ENCODE measurements at places on chromosomes 4 and X. TPM values are rescaled to one million over a fixed set of nuclear protein-coding genes. Genes with fewer than 3 reads are reported as not detected.

The ARMCX2 gene
- 40.1 TPM for total RNA-seq

The GAGE12D gene
- not detected for total RNA-seq

DNA sequence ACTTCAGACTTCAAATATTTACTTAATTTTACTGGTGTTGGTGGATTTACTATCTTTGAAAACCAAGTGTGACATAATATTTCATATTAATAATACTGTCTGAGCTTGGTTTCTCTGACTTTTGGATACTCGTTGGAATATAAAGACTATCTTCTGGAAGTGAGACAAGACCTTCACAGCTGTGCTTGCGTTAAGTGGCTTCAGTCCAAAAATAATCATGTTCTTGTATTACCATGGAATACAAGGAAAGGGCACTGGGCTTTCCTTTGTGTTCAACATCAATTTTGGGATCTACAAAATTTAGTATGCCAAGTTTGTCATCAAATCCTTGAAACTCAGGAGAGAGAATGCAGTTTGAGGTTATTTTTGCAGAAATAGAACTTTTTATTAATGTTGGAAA, 712.4 kb upstream of the LCORL start:
- peak; percentile 23 for DNase-seq

DNA sequence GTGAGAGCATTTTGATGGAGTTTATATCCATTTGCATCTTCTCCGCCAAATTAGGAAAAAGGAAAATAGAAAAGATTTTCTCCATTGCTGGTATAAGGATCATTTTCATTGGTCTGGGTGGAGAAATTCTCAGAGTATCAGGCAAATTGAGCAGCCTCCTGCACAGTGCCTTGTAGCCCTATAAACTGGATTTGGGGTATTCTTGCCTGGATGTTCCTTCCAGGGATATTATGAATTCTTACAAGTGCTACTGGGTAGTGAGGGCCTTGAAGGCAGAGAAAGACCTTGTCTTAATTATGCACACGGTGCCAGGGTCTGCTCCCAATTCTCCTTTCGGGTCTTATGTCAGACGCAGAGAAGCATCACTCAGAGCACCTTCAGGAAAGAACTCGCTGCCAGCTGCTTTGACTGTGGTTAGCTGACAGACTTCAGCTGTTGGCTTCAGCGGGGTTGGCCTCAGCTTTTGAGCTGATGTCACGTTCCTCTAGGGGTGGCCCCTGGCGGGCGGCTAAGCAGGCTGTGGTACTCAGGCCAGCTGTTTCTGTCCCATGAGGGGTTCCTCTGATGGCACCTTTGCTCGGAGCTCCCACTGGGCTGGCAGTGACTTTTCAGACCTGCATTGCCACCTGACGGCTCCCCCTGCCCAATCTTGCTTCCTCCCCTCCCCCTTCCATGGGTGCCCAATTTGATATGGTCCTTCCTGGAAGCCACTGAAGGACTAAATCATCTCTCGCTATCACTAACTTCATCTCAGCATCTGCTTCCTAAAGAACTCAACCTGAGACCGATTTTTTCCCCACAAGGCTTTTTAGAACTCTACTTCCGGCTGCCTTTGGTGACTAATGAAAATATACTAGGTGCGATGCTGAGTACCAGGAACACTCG, 519.5 kb downstream of the BCOR start:
- DNase-seq, result no peak

DNA sequence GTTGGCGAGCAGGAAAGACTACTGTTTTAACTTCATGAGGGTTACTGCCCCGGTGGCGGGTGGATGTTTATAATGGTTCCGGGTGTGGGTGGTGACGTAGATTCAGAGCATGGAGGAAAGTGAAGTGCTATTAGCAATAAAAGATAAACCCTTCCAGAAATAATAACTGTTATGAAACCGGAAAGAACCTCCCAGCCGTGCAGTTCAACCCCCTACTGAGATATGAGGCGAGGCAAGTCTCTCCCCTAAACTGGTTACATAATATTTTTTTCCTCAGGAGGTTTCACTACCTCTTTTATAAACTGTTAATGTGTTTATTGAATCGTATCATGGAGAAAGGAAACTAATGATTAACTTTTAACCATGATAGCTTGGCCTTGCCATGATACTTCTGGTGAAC, 33.9 kb upstream of the STIM2 start:
- no peak for DNase-seq

DNA sequence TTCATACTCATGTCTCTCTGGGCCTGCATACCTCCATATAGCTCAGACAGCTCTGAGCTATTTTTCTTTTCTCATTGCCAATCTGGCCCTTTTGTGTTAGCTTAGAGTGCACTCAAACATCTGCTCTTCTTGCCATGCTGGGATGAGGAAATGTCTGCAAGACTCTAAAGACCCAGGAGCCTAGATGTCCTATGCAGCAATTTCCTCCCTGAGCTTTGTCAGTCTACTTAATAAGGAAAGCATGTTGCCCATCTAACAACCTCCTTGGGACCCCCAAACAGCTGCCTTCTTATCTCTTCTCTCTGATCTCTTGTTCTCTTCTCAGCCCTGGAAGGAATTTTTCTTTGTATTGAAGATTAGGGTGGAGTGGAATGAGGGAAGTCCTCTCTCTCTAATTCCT, 69.2 kb downstream of the UCHL1 start:
- DNase-seq, result no peak

DNA sequence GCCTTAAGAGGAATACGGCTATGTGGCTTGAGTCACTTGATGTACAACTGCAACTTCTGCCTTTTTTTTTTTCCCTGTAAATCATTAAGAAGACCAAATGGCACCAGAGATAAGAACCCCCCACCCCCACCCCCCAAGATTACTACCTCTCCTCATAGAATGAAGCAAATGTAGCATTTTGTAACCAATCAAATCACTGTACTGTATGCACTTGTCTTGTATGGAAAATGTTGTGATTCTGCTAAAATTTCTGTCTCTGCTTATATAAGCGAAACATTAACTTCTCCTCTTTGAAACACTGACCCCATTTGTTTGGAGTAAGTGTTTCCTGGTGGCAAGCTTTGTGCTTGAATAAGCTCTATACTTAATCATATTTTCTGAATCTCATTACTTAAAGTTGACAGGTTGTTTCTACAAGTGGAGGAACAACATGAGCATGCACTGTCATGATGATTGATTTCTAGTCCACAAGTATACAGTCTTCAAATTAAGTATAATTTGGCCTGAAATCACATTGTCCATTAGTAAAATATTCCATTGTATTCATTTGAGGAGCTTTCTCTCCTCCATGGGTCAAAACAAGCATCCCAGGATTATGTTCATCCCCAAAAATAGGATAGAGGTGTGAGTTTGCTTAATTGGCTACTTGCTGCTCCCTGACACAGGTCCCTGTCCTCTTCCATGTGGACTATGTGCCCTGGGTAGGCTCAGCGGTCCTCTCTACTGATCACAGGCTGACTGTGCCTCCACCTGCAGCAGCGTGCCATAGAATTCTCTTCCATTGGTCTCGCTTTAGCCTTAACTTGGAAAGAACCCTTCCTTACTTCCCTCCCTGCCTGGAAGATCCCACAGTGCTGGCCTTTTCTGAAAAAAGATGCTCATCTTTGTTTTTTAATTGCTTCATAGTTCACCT, 104.0 kb upstream of the BMP2K start:
- no peak for DNase-seq

DNA sequence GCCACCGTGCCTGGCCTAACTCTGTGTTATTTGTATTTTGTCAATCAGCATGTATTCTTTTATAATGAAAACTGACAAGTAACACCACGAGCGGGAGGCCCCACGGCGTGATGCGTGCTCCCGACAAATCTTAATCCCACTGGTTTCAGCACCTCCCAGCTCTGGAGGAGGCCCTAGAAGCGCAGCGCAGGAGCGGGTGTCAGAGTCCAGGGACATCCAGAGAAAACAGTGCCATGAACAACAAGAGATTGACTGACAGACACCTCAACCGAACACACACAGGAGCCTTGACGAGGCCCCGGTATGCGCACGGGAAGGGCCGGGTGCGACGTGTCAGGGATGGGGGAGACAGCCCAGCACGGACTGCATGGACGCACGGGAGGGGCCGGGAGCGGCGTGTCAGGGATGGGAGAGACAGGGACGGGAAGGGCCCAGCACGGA, 23.0 kb downstream of the GAK start:
- no peak for DNase-seq

DNA sequence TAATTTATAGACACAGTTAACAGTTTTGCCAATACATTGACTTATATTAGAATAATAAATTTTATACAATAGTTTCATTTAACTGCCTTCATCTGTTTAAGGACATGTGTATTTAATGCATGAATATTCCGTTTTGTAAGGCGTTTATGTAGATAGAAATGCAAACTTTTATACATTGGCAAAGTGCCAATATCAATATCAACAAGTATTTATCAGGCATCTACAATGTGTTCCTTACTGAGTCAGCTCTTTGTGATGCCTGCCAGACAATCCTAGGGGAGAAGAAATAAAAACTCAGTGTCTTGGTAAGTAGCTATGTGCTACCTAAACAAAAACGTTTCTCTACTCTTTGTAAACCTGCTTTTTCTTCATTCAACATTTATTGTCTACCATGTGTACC, 1142.2 kb downstream of the C4orf33 start:
- no peak for DNase-seq

Measured in skin of body (tissue), 3 donors.